Tibial nerve (tissue), 4 donors: ENCODE measurements at places on chromosomes 5 and 9. TPM values are rescaled to one million over a fixed set of nuclear protein-coding genes. Genes with fewer than 3 reads are reported as not detected.
A peak's percentile ranks its signal among the peaks of the same experiment; 100 is the strongest.

The CTXN3 gene
- not detected for total RNA-seq

GRCh38 chr5:68995845-68996545, 97.8 kb upstream of the SLC30A5 start:
- H3K4me1 ChIP-seq, result no peaks in the 10 kb centered on the region
- no peak overlapping the region for H3K4me3 ChIP-seq
- DNase-seq, result no peak
- H3K27ac ChIP-seq, result no peak overlapping the region
- no peaks in the 10 kb centered on the region for H3K27me3 ChIP-seq

The NR2F1 gene
- 65.1 TPM for total RNA-seq

The S1PR3 gene
- 14.2 TPM for total RNA-seq

The PCDHB6 gene
- total RNA-seq, result 1.9 TPM

The RFX3 gene
- 10.9 TPM for total RNA-seq

GRCh38 chr9:80892703-80893102, 796.6 kb downstream of the TLE1 start:
- DNase-seq, result no peak
- no peaks in the 10 kb centered on the region for H3K27me3 ChIP-seq
- no peak overlapping the region for H3K4me3 ChIP-seq
- no peaks in the 10 kb centered on the region for H3K36me3 ChIP-seq

The STING1 gene
- 102 TPM for total RNA-seq

DNA sequence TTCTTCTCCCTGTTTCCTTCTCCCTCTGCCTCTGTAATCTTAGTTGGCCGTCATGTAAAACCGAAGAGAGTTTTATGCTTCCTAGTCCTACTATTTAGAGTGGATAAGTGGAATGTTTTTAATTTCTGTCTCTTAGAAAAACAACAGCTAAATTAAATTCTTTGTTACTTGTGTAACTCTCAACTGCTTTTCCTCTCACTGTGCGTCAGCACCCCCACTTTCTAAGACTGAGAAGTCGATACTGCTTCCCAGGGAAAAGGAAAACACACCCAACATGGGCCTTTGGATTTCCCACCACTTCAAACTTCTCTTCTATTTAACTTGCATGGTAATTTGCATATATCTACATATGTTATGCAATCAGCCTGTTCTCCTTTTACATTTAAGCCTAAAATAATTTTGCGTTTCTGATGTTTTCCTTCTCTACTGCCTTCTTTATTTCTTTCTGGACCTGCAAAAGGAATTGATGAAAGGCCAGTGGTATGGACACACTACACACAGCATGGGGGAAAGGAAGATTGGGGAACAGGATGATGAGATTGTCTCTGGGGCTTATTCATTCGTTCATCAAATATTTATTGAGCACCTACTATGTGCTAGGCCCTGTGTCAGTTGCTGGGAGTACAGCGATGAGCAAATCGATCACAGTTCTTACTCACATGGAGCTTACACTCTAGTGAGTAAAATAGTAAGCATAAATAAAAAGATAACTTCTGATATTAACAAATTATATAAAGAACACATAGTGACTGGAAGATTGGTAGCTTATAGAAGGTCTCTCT, 52.5 kb upstream of the CTNNA1 start:
- H3K4me3 ChIP-seq, result no peak overlapping the region
- no peak overlapping the region for H3K27ac ChIP-seq
- no peaks in the 10 kb centered on the region for H3K4me1 ChIP-seq
- H3K36me3 ChIP-seq, result no peaks in the 10 kb centered on the region
- no peak for DNase-seq

- no peaks in the 10 kb centered on the region for H3K27me3 ChIP-seq
- DNase-seq, result no peak
- H3K4me3 ChIP-seq, result no peak overlapping the region
These were observed 86.1 kb downstream of the ARL15 start for GRCh38 chr5:54224103-54224826.

DNA sequence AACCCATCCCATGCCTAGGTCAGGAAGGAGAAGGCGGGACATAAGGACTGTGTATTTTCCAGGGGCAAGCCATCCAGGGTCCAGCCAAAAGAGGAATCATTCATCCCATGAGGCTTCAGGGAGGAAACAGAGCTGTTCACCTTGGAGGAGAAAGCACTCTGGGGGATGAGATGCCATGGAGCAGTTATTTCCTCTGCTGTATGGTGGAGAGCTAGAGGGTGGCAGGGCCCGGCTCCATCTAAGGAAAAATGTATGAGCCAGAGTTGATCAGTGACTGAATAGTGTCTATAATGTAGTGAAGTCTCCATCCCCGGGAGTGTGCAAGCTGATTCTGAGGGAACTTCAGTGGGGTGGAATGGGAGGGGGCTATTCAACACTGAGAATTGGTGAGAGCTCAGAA, 8.0 kb downstream of the ENHO start:
- peaks cover 23% of the 10 kb centered on the region for H3K4me1 ChIP-seq
- no peak overlapping the region for H3K27ac ChIP-seq
- H3K4me3 ChIP-seq, result no peak overlapping the region
- no peaks in the 10 kb centered on the region for H3K36me3 ChIP-seq

The ANKRD31 gene
- total RNA-seq, result 0.39 TPM

DNA sequence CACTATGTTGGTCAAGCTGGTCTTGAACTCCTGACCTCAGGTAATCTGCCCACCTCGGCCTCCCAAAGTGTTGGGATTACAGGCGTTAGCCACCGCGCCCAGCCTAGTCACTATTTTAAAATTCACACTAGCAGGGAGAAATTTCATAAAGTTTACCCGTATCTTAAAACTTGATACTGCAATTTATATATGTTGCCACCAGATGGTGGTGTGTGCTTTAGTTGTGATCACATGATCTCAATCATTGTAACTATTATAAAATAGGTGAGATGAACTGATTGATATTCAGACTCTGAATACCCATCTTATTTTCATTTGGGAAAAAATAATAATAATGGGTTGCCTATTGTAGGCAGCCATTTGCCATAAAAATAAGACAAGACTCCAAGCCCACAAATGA, 1330.4 kb upstream of the WWC1 start:
- no peaks in the 10 kb centered on the region for H3K27me3 ChIP-seq
- no peak for DNase-seq
- no peaks in the 10 kb centered on the region for H3K4me1 ChIP-seq
- no peaks in the 10 kb centered on the region for H3K36me3 ChIP-seq

GRCh38 chr9:73845539-73845938, 651.6 kb upstream of the RORB start:
- H3K36me3 ChIP-seq, result no peaks in the 10 kb centered on the region
- DNase-seq, result no peak
- H3K27ac ChIP-seq, result no peak overlapping the region
- no peaks in the 10 kb centered on the region for H3K4me1 ChIP-seq

DNA sequence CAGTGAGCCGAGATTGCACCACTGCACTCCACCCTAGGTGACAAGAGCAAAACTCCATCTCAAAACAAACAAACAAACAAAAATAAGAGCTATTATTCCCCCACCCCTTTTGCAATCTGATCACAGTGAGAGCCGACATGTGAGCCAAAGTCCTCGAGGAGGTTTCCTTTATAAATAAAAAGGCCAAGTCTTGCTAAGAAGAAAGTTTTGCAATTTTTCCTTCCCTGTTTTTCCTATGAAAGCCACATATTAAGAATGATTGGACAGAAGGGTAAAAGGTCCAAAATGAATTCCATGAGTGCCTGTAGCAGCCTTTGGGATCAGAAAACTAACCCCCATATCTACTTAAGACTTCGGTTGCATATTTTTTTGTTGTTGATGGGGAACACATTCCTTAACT, 179.7 kb downstream of the TSSK1B start:
- H3K4me1 ChIP-seq, result peaks cover 43% of the 10 kb centered on the region
- peak overlapping the region; percentile 69 for H3K27ac ChIP-seq
- DNase-seq, result no peak
- no peaks in the 10 kb centered on the region for H3K27me3 ChIP-seq
- no peaks in the 10 kb centered on the region for H3K36me3 ChIP-seq

- H3K36me3 ChIP-seq, result no peaks in the 10 kb centered on the region
- no peak overlapping the region for H3K27ac ChIP-seq
- no peaks in the 10 kb centered on the region for H3K4me1 ChIP-seq
- no peak for DNase-seq
- no peak overlapping the region for H3K4me3 ChIP-seq
These were observed 65.3 kb downstream of the CWC27 start for GRCh38 chr5:64834037-64834436.

DNA sequence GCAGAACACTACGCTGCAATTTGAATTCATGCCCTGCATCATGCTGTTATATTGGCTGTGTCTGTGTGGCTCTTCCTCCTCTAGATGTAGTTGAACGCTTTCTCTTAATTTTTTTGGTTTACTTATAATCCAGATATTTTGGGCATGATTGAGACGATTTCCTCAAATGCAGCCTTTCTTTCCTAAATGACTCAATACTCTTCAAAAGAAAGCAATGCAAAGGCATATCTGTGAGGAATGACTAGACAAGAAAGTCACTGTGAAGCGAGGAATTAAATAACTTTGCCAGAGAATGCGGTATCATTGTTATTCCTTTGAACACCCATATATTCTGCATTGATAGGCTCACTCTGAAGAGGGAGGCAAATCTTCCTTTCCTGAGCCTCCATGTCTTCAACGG, 152.8 kb downstream of the YIPF5 start:
- no peak overlapping the region for H3K4me3 ChIP-seq
- no peaks in the 10 kb centered on the region for H3K4me1 ChIP-seq
- no peaks in the 10 kb centered on the region for H3K27me3 ChIP-seq
- H3K27ac ChIP-seq, result no peak overlapping the region
- H3K36me3 ChIP-seq, result no peaks in the 10 kb centered on the region

DNA sequence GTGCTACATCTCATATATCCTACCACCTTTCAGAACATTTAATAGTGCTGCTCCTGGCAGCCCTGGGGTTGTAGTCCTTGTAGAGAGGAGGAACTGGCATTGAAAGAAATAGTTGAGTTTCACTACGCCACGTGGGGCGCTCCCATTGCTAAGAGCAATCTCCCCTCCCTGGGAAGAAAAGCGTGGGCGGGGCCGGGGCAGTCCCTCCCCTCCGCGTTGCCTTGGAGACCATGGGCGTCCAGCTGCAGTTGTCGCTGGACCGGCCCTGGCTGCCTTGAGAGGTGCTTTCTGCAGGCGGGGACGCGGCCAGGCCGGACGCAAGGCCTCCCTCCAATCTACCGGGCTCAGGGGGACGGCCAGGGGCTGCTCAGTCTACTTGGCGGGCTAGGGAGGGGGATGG, 368 bp upstream of the CCDC180 start:
- H3K4me1 ChIP-seq, result peaks cover 7% of the 10 kb centered on the region
- no peak overlapping the region for H3K27ac ChIP-seq
- no peaks in the 10 kb centered on the region for H3K27me3 ChIP-seq
- DNase-seq, result peak; percentile 47
- H3K36me3 ChIP-seq, result no peaks in the 10 kb centered on the region
